ENCODE measurements at places on chromosomes 4 and X. TPM values are rescaled to one million over a fixed set of nuclear protein-coding genes. Genes with fewer than 3 reads are reported as not detected.

DNA sequence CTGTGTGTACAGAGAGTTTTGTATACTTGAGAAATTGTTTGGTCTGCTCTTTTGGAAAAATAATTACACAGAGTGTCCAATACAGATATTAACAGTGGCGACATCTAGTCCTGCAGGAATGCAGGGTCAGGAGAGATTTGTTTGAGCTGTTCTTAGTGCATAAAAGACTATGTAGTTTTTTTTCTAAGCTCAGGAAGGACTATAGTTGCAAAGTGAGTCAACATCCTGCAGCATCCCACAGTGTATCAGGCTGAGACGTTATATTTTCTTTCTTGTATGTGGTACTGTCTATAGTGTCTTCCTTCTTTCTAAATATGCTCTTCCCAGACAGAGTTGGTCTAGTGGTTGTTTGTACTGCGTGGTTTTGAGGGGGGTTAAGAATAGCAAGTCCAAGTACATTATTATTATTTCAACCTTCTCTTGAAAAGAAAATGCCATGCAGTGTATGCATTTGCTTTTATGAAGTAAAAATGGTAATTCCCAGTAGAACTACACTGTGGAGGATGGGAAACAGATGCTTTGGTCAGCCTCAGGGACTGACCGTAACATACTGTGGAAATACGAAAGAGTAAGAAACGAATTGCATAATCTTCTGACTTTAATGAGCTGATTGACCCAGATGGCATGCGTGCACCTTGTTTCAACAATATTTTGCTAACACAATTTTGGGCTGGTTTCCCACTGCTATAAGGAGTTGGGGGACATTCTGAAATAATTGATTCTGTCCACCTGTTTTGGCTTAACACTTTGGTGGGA, 67.4 kb downstream of the DMP1 start:
- H3K27ac ChIP-seq, result no peak overlapping the region
- DNase-seq, result no peak
- no peaks in the 10 kb centered on the region for H3K4me1 ChIP-seq
- no peak overlapping the region for H3K4me3 ChIP-seq
- no peaks in the 10 kb centered on the region for H3K27me3 ChIP-seq

DNA sequence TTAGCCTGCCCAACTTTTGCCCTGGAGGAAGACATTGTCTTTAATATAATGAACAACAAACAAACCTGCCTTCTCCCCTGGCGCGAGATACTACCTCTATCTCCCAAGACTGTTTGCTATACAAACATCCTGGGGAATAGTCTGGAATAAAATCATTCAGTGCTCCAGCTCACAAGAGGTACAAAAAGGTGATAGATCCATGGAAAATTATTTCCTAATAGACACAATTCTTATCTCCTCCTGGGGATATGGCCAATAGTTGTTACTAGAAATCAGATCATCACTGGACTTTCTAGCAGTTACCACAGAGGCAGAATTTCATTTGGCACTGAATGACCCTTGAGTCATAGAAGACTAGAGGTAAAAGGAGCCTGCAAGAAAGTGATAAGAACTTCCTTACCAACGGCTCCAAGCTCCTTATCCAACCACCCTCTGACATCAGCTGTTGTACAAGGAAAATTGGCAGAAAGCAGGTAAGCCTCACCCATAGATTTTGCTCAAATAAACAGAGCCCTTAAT, 38.1 kb downstream of the MID1 start:
- no peaks in the 10 kb centered on the region for H3K36me3 ChIP-seq
- no peaks in the 10 kb centered on the region for H3K27me3 ChIP-seq
- DNase-seq, result no peak
- no peak overlapping the region for H3K27ac ChIP-seq
- H3K4me1 ChIP-seq, result no peaks in the 10 kb centered on the region

DNA sequence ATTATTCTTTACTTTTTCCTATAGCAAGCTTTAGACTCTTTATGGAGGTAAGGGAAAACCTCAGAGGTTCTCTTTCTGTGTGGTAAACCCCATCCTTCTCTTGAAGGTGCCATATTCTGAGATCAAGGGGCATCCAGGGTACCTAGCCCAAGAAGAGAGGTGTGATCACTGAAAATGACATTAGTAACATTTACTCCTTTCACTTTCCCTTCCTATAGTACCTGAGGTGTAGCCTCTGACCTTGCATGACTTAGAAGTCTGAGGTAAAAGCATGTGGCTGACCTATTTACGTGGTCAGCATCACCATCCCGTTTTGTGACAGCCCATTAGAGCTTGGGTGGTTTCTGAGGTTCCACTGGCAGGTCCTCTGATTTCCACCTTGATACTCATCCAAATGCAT, 25.7 kb downstream of the SGMS2 start:
- no peaks in the 10 kb centered on the region for H3K4me1 ChIP-seq
- no peaks in the 10 kb centered on the region for H3K27me3 ChIP-seq
- no peak overlapping the region for H3K27ac ChIP-seq
- no peaks in the 10 kb centered on the region for H3K36me3 ChIP-seq

DNA sequence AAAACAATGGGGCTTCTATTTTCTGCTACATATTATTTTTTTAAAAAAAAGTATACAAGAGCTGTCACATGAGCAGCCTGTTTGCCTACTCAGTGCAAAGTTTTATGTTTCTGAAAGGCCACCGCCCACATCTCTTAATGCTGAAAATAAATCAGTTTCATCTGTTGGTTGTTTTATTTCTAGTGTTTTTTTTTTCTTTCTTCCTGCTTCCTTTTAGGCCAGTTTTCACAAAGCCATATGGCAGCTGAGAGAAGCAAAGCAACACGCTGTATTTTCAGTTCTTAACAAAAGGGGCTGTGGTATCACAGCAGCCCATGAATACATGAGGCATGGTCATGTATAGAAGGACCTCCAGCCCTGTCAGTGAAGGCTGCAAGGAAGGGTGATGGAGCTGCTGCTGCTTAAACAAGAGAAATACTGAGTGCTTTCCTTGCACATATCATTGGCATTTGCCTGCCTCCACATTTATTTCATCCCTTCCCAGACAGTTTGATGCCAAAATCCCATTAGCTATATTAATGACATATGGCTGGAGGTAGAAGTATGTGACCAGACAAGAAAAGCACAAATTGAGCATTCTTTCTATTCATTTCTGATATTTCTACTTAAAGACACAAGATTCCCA, 172.5 kb downstream of the PCDH18 start:
- H3K27me3 ChIP-seq, result no peaks in the 10 kb centered on the region
- no peak for DNase-seq
- H3K27ac ChIP-seq, result no peak overlapping the region
- no peak overlapping the region for H3K4me3 ChIP-seq
- H3K36me3 ChIP-seq, result no peaks in the 10 kb centered on the region
- no peaks in the 10 kb centered on the region for H3K4me1 ChIP-seq

DNA sequence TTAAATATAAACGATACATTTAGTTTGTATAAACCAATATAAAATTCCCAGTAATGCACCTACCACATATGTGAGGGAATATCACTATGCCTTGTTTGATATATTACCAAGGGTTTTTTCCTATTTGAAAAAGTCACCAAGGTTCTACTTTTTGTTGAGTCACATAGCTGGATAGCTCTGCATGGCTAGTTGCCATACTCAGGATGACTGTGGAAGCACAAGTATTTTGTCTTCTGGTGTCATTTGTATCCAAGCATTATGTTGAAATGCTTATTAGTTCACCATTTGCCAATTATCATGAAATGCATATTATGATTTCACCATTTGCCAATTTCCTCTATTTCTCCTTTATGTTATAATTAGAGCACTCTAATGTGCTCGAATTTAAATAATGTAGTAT, 162.7 kb upstream of the TTC29 start:
- no peaks in the 10 kb centered on the region for H3K36me3 ChIP-seq
- H3K27ac ChIP-seq, result no peak overlapping the region
- H3K4me1 ChIP-seq, result no peaks in the 10 kb centered on the region
- no peak overlapping the region for H3K4me3 ChIP-seq

GRCh38 chrX:108704839-108705238, 31.5 kb downstream of the IRS4 start:
- H3K27me3 ChIP-seq, result no peaks in the 10 kb centered on the region
- H3K4me3 ChIP-seq, result no peak overlapping the region
- H3K36me3 ChIP-seq, result no peaks in the 10 kb centered on the region

GRCh38 chr4:77629885-77630284, 24.3 kb downstream of the CXCL13 start:
- H3K4me3 ChIP-seq, result no peak overlapping the region
- no peaks in the 10 kb centered on the region for H3K4me1 ChIP-seq
- DNase-seq, result no peak
- H3K27me3 ChIP-seq, result no peaks in the 10 kb centered on the region
- H3K27ac ChIP-seq, result no peak overlapping the region

- H3K27ac ChIP-seq, result no peak overlapping the region
- no peak overlapping the region for H3K4me3 ChIP-seq
- no peaks in the 10 kb centered on the region for H3K27me3 ChIP-seq
- no peak for DNase-seq
- no peaks in the 10 kb centered on the region for H3K36me3 ChIP-seq
- H3K4me1 ChIP-seq, result peaks cover 5% of the 10 kb centered on the region
Observed at GRCh38 chr4:153215921-153216320, 11.7 kb downstream of the TRIM2 start.

GRCh38 chr4:151688003-151688784, 72.6 kb downstream of the GATB start:
- H3K36me3 ChIP-seq, result no peaks in the 10 kb centered on the region
- no peaks in the 10 kb centered on the region for H3K4me1 ChIP-seq
- H3K4me3 ChIP-seq, result no peak overlapping the region
- DNase-seq, result no peak

DNA sequence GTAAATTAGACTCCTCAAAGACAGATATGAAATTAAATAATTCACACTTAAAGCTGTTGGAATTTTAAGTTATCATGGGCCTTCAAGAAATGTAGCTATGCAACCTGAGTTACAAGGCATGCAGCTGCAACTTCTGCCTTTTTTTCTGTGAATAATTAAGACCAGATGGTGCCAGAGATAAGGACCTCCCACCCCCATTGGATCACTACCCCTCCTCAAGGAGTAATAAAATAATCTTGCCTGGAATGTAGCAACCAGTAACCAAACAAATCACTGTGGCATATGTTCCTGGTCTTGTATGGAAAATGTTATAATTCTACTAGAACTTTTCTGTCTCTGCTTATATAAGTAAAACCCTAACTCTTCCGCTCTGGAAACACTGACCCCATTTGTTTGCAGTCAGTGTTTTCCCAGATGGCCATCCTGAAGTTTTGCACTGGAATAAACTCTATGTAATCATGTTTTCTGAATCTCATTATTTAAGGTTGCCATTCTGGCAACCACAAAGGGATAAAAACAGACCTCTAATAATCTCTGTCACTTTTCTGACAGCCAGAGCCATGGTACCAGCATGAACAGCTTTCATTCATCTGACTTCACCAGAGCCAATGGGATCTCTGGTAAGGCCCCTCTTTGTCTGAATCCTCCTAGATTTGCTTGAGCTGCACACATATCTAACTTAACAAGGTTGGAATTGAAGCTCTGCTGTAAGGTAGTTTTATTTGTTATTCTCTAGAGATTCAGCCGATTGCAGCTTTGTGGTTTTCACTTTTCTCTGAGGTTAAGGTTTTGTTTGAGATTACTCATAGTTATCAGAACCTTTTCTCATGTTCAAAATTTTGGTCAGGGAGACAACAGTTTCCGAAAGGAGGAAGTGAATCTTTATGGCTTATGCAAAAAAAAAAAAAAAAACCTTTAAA, 274.6 kb downstream of the NAF1 start:
- no peaks in the 10 kb centered on the region for H3K4me1 ChIP-seq
- no peak overlapping the region for H3K27ac ChIP-seq
- no peak for DNase-seq
- no peak overlapping the region for H3K4me3 ChIP-seq
- no peaks in the 10 kb centered on the region for H3K36me3 ChIP-seq
- H3K27me3 ChIP-seq, result no peaks in the 10 kb centered on the region

DNA sequence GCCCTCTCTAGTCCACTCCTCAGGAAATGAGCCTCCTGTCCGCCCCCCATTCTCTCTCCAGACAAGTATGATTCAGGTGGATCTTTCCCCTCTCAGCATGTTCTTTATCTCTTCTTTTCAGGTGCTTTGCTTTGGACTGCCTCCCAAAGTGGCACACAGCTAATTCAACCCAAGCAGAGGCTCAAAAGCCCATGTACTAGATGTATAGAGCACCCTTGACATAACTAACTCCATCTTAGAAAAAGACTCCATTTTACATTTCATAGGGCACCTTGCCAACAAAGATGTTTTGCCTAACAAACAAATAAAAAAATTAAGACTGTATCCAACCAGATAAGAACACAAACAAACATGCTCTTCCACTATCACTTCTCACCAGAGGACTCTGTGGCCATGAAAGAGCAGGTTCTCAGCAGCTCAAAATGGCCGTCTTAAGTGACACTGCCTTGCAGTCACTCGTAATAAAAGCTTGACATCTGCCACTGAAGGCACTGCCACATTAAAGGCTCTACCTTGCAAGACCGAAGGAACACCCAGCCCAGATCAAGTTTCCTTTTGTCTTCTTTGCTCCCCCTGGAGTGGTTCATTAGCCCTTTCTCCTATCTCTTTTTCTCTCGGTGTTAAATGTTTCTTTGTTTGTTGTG, 84.9 kb upstream of the TAB3 start:
- no peaks in the 10 kb centered on the region for H3K4me1 ChIP-seq
- no peaks in the 10 kb centered on the region for H3K27me3 ChIP-seq
- H3K4me3 ChIP-seq, result no peak overlapping the region
- H3K36me3 ChIP-seq, result no peaks in the 10 kb centered on the region
- DNase-seq, result no peak

DNA sequence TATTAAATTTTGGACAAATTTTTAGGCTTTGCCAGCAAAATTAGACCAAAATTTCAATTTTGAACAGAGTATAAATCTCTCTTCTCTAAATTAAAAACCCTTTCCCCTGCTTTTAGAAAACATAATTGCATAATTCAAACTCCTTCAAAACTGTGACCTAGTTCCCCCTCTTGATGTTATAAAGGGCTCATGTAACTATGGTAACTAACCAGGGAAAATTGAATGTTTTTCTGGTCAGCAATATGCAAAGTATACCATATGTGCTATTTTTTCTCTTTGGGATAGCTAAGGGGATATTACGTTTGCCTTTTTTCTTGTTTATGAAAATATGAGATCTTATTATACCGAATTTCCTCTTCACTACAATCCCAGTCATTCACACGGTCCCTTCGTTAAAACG, 5.1 kb upstream of the ING2 start:
- no peaks in the 10 kb centered on the region for H3K27me3 ChIP-seq
- peaks cover 13% of the 10 kb centered on the region for H3K4me1 ChIP-seq
- no peak overlapping the region for H3K27ac ChIP-seq

- no peak overlapping the region for H3K27ac ChIP-seq
- no peaks in the 10 kb centered on the region for H3K27me3 ChIP-seq
Observed at GRCh38 chr4:181802207-181802606, 441.0 kb upstream of the TENM3 start.

GRCh38 chr4:110224812-110225211, 26.4 kb upstream of the ELOVL6 start:
- H3K27ac ChIP-seq, result no peak overlapping the region
- no peaks in the 10 kb centered on the region for H3K27me3 ChIP-seq
- H3K4me1 ChIP-seq, result no peaks in the 10 kb centered on the region

GRCh38 chr4:7894677-7895181, 44.9 kb downstream of the AFAP1 start:
- no peaks in the 10 kb centered on the region for H3K27me3 ChIP-seq
- H3K4me1 ChIP-seq, result no peaks in the 10 kb centered on the region
- DNase-seq, result no peak
- no peak overlapping the region for H3K4me3 ChIP-seq
- no peak overlapping the region for H3K27ac ChIP-seq

Gene JCHAIN
- 9.3 TPM for total RNA-seq

Gene COX7B2
- total RNA-seq, result not detected

Gene DNAJB14
- 23.7 TPM for total RNA-seq

Gene GPAT3
- 0.69 TPM for total RNA-seq

Gene IL13RA1
- total RNA-seq, result 21.6 TPM

Gene TMEM150C
- 1.8 TPM for total RNA-seq
